ENCODE measurements at places on chromosomes 6 and 20.

DNA sequence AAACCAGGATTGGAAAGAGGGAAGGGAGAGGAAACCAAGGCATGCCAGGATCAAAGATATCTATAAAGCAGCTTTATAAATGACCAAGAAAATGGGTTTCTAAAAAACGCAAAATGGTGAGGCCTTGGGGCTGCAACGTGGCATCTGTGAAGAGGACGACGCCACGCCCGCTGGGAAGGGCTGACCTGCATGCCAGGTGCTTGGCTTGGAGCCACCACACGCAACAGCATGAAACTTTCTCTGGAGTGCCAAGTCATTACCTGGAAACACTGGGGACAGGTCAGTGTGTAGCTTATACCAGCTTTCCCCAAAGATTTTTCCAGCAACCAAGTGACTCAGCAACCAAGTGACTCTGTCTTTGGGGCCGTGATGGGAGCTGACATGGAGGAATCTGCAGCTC is 82.5 kb downstream of the POPDC3 start:
- no peak for DNase-seq

DNA sequence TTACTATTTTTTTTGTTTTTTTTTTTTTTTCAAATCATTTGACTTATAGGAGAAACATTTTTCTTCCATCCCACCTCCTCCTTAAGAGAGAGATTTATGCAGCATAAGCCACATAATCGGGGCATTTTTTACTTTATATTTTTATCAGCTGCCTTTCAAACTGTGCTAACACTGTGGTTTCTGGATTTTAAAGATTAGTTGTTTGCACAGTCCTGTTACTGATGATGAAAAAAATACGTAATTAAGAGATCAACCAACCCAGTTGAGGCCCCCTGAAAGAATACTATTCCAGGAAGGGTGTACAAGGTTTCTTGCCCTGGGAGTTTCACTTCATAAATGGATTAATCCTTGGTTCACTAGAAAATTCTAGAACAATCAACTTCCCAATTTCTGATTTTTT is 68.3 kb downstream of the MMS22L start:
- no peak for DNase-seq

- no peak for DNase-seq
Observed at GRCh38 chr6:43389730-43390295, 20.4 kb upstream of the ZNF318 start.

GRCh38 chr6:14499841-14500240 is 382.3 kb downstream of the CD83 start:
- no peak for DNase-seq

DNA sequence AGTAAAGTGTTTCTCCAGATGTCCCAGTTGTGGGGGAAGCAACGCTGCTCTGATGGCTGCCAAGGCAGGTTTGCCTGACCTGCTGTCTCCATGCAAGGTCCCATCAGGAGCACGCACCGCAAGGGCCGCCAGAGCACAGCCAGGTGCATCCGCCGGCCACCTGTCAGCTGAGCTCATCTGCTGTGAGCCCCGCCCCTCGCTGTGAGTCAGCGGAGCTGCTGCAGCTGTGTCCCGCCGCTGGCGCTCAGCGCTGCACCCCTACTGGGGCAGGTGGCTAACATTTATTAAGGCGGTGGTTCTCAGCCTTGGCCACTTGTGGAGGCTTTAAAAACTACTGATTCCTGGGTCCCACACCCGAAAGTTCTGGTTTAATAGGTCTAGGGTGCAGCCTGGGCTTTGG is 225.7 kb downstream of the UST start:
- DNase-seq, result no peak

Measured in KG1 (cell line).